Activated CD4-positive, alpha-beta T cell treated with anti-CD3 and anti-CD28 coated beads, Interleukin-2, amount 10 ng/mL, durations not matched to agents 24 days and 14 days (primary cell): ENCODE measurements at places on chromosomes 1 and 21.

GRCh38 chr1:94725566-94725965 is 94.6 kb upstream of the SLC44A3 start:
- DNase-seq: no peak

DNA sequence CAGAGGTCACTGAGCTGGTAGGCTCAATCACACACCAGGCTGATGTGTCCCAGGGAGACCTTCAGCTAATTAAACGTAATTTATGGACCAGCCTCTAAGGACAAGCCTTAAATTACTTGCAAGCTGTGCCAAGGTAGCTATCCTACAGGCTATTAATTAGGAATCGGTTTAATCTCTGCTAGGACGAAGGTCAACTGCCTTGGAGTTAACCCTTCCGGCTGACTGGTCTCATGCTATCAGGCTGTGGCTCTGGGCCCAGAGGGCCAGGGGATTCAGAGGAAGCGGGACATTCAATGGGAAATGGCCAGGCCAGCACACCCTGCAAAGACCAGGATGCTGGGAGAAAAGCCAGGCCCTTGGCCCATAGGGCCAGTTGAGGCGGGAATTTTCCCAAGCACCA is 19.0 kb downstream of the DHRS3 start:
- no peak for DNase-seq

- DNase-seq: peak; percentile 67
Observed at GRCh38 chr1:12344596-12345349, 114.9 kb downstream of the VPS13D start.

- peak; percentile 92 for DNase-seq
Observed at GRCh38 chr1:109490029-109490933, 3.6 kb upstream of the CYB561D1 start.

DNA sequence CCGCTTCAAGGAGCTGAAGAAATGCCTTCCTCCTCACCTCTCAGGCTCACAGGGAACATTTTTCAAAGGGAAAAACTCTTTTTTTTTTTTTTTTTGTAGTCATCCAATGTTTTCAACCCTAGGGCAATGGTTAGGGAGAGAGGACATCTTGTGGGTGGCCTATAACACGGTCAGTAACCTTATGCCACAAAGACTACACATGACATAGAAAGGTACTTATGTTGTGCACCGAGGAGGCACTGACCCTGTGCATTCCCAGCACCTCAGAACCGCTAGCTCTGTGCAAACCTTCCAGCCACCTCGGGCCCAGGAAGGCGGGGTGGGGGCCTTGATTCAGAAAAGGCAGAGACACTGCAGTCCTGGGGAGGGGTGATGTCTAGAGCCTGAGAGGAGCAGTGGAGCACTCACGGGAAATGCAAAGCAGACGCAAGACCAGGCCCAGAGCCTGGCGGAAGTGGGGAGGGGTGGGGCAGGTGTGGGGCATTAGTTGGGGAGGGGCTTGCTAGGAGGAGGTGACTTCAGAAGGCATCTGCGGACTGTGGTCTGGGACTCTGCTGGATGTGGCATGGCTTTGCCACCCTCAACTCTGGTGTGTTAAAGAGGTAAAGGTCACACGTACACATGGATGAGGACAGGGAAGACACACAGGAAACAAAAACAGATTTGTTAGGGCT is 68.6 kb downstream of the MDM4 start:
- peak; percentile 73 for DNase-seq

DNA sequence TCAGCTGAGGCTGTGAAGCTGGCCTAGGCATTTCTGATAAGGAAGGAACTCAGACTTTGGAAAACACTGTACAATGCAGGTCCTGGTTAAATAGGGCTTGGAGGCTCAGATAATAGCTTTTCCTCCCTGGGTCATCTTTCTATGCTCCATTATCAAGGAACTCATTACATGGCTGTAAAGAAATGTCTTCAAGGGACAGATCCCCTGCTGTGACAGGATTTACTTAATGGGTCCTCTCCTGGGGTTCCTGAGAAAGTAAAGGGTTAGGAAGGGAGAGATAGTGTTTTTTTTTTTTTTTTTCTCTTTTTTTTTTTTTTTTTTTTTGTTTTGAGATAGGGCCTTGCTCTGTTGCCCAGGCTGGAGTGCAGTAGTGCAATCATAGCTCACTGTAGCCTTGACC is 14.1 kb upstream of the SVBP start:
- DNase-seq: no peak

- no peak for DNase-seq
Observed at GRCh38 chr1:186623551-186623950, 56.7 kb downstream of the PTGS2 start.

GRCh38 chr21:15437883-15438282 is 291.9 kb upstream of the USP25 start:
- peak; percentile 58 for DNase-seq

- DNase-seq: no peak
Observed at GRCh38 chr1:201531551-201532425, 7.1 kb upstream of the NAV1 start.

DNA sequence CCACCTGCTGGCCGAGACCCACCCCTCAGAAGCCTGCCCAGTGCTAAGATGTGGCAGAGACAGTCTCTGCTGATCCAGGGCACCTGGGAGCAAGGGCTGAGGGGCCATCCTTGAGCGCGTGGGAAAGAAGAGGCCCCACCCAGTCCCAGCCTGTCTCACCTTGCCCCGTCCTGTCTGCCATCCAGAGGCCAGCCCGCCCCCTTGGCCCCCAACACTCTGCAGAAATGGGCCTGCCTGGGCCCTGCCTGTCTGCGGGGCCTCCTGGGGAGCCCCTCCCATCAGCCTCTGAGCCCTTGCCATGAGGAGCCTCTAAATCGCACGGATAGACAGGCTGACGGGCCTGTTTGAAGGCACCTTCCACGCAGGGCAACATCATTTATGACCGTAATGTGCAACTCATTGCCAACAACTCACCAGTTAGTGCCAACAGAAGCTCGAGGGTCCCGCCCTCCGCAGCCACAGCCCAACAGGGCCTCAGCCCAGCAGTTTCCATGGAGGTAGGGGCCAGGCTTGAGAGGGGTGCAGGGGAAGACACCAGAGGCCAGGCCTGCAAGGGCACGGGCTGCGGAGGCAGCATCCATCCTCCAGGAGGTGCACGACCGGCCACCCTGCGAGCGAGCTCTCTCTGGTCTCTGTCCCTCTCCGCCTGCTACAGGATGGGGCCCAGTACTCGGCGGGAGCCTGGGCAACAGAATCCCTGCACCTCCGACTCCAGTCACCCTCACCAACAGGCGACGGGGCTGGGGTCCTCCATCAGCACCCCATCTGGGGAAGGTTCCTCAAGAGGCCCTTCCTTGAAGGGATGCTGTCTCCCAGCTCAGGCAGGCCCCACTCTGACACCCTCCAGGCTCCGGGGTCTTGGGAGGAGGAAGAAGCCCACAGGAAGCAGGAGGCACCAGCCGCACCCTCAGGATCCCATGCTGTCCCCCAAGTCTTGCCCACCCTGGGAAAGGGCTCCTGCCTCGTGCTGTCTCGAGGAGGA is 78.0 kb downstream of the MEGF6 start:
- no peak for DNase-seq

DNA sequence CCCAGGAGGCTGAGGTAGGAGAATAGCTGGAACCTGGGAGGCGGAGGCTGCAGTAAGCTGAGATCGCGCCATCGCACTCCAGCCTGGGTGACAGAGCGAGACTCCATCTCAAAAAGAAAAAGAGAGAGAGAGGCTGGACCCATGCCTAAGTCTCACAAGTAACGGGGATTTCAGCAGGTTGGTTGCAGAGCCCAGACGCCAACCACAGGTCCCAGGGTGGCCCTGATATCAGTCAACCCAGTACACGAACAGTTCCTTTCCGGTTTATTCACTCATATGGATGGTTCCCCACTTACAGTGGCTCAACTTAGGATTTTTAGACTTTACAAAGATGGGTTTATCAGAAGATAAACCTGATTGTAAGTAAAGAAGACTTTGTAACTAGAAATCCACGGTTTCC is 40.9 kb downstream of the CLSTN1 start:
- no peak for DNase-seq

DNA sequence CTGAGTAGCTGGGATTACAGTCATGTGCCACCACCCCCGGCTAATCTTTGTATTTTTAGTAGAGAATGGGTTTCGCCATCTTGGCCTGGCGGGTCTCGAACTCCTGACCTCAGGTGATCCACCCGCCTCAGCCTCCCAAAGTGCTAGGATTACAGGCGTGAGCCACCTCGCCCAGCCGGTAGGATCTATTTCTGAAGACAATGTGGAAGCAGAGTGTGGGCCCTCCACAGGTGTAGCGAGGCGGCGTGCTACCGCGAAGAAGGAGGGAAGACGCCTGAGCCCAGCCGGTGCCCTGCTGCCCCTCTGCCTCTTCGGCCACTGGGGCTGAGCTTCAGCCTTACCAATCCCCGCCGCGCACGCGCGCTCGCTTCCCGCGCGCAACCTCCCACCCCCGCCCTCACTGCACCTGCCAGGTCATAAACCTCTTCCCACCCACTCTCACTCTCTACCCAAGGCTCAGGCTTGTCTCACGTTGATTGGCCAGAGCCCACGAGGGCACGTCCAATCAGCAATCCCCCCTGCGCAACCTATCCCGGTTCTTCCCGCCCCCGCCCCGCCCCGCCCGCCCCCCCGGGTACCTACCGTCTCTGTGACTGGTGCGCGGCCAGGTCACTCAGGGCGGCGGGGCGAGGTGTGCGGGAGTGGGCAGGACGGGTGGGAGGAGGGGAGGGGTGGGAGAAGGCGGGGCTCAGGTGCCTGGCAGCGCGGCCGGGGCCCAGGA is 409 bp upstream of the HOOK1 start:
- DNase-seq: peak; percentile 92

- DNase-seq: peak; percentile 79
Observed at GRCh38 chr1:54460351-54460750, 54.2 kb upstream of the SSBP3 start.

GRCh38 chr1:186492531-186493291 is 31.8 kb upstream of the PDC start:
- DNase-seq: no peak

GRCh38 chr1:183742355-183742754 is 62.6 kb upstream of the RGL1 start:
- DNase-seq: no peak
